Omental fat pad (tissue), 4 donors: ENCODE measurements at places on chromosomes 7 and 10. TPM values are rescaled to one million over a fixed set of nuclear protein-coding genes. Genes with fewer than 3 reads are reported as not detected.

DNA sequence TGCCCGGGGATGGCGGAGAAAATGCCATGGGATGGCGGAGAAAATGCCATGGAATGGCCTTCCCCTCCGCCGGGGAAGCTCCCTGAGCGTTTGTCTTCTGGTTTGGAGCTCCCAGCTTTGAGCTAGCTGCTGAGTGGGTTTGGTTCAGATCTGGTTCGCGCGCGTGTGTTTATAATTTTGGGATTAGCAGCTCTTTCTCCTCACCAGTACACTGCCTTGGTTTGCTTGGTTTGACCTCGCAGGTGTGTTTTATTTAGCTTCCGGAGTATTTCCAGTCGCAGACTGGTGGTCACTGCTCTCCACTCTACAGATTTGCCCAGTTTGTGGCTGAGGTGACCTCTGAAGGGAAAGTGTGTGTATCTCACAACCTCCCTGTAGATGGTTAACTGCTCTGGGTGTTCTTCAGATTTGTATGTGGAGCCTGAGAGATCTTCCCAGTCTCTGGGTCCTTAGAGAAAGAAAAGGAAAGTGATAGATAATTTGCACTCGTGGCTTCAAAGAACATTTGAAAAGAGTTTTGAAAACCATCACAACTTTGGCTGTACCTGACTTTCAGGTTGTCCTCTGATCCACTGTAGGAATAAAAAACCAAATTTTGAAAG lies 597 bp downstream of the ZNF277 start:
- no peak for DNase-seq

- no peak for DNase-seq
These were observed 397.6 kb downstream of the MAGI2 start for GRCh38 chr7:79055722-79056415.

DNA sequence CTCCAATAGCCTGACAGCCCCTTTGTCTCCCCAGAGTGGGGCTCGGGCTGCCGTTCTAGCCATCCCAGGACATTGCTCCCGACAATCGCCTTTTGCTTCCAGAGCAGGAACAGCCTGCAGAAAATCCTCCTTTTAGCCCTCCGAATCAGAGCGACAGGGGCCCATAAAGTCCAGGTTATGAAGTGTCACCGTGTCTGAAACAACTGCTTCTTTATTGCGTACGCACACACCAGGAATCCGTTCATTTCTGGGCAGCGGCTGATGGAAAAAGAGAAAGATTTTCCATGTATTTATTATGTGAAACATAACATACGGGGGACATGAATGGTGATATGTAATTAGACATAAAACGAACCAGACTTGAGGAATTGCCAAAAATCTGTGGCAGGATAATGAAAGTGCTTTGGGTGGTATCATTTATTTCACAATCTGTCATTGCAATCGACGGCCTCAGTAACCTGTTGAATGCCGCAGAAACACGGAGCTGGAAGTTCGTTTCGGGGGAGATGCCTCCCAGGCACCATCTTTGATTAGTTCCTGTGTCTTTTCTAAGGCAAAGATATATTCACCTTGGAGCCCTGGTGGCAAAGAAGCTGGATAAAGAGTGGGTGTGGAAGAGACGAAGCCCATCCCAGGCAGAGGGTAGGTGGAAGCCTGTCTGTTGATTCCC lies 48.1 kb downstream of the FAM241B start:
- no peak for DNase-seq

DNA sequence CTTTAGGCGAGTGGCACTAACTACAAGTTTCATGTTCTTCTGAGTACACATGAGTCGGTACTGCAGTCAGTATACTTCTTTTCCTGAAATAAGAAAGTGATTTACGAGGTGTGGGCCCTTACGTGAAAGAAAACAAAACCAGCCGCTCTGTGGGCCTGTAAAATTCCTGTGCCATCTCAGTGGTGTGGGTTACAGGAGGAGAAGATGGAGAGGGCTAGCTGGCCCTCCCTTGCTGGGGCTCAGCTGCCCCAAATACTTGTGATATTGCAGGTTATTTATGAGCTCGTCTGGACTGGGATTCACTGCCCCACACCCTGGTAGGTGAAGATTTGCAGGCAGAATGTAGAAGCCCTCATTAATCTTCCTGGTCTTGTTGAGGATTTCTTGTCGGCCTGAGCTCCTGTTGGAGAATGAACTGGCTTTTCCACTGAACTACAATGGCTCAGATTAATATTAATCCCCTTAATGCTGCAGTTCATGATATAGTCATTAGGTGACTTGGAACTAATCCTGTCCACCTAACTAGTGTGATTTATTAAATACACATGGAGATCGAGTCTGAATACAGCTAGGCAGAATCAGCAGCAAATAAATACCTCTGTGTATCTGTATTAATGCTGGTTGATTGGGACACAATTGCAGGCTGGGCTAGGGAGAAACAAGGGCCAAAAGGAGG lies 68.0 kb downstream of the GBF1 start:
- no peak for DNase-seq

Gene NUTM2A
- total RNA-seq, result 1.4 TPM

DNA sequence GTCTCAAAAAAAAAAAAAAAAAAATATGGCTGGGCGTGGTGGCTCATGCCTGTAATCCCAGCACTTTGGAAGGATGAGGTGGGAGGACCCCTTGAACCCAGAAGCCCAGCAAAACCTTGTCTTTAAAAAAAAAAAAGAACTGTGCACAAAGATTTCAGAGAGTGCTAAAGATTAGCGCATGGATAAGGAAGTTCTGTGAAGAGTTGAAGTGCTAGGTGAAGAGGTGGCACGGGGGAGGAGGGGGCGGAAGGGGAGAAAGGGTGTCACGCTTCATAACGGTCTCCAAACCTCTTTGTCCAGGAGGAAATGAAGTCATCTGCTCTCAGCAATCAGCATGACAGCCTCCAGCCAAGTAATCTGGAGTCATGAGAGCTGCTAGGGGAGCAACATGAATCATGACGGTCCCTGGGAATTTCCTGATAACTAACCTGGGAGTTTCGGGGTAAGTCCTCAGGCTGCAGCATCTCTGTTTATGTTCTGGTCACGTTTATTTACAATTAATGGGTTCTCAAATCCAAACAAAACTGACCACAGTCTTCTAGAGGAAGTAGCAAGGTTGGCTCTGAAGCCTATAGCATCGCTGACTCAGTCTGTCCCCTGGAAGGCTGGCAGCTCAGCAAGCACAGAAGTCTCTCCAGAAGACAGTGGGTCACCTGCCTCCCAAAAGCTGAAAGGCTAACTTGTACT lies 1.9 kb upstream of the PLAU start:
- DNase-seq, result no peak

DNA sequence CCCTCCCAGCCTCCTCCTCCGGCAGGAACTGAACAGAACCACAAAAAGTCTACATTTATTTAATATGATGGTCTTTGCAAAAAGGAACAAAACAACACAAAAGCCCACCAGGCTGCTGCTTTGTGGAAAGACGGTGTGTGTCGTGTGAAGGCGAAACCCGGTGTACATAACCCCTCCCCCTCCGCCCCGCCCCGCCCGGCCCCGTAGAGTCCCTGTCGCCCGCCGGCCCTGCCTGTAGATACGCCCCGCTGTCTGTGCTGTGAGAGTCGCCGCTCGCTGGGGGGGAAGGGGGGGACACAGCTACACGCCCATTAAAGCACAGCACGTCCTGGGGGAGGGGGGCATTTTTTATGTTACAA lies 83.3 kb downstream of the PAX2 start:
- no peak for DNase-seq

- no peak for DNase-seq
These were observed 8.0 kb downstream of the VENTX start for GRCh38 chr10:133245439-133246235.

Gene SMC3
- total RNA-seq, result 22.9 TPM

Gene PNLIPRP2
- total RNA-seq, result not detected

GRCh38 chr7:33186192-33186591 lies 56.8 kb downstream of the BBS9 start:
- DNase-seq, result no peak

DNA sequence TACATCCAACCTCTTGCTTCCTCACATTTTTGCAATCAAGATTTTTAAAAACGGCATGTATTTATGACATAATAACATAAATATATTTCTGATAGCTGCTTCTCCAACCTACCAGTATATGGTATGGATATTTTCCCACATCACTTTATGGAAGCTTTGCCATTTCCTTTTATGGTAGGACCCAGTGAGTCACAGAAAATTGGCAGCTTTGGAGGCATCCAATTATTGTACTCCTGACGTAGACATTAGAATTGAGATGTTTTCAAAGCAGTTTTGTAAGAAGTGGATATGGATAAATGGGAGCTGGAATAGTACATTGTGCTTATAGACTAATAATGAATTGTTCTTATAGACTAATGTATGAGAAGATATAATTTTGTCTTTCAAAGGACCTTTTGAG lies 23.8 kb upstream of the BICC1 start:
- DNase-seq, result no peak

Gene EGR2
- total RNA-seq, result 5.5 TPM

GRCh38 chr7:235576-236395 lies 43.4 kb downstream of the FAM20C start:
- no peak for DNase-seq

DNA sequence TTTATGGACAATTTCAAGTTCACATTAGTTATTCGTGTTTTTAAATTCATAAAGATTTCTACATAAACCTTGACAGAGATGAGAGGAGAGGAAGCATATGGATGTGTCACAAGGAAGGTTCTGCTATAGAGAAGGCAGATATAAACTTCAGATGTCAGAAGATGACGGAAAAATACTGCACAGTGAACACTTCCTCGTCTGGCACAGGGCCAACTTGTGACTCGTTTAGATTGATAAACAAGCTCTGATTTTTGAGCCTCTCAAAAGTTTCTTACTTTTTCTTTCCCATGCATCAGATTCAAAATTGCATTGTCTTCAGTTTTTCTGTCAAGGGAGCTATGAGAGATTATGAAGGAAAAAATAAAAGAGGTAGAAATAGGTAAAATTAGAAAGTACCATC lies 156.4 kb upstream of the MINDY3 start:
- no peak for DNase-seq

- no peak for DNase-seq
These were observed 747.0 kb downstream of the TNS3 start for GRCh38 chr7:46834921-46835320.

GRCh38 chr10:112498806-112499205 lies 51.8 kb downstream of the VTI1A start:
- no peak for DNase-seq

Gene SP8
- total RNA-seq, result not detected

GRCh38 chr10:125700355-125700911 lies 17.5 kb upstream of the TEX36 start:
- DNase-seq, result no peak

- no peak for DNase-seq
These were observed 182.6 kb upstream of the FEZF1 start for GRCh38 chr7:122487131-122487530.
